ENCODE measurements at places on chromosomes 1 and 21. TPM values are rescaled to one million over a fixed set of nuclear protein-coding genes. Genes with fewer than 3 reads are reported as not detected.
A peak's percentile ranks its signal among the peaks of the same experiment; 100 is the strongest.

DNA sequence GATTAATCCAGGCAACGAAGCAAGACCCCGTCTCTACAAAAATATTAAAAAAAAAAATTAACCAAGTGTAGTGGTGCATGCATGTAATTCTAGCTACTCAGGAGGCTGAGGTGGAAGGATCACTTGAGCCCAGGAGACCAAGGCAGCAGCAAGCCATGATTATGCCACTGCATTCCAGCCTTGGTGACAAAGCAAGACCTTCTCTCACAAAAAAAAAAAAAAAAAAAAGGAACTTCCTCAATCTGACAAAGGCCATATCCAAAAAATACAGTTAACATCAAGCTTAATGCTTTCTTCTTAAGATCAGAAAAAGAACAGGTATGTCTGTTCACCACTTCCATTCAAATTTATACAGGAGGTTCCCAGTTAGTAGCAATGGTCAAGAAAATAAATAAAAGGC is 54.4 kb downstream of the EVI5 start:
- no peaks in the 10 kb centered on the region for H3K27me3 ChIP-seq
- H3K4me3 ChIP-seq, result no peak overlapping the region
- no peak for DNase-seq

DNA sequence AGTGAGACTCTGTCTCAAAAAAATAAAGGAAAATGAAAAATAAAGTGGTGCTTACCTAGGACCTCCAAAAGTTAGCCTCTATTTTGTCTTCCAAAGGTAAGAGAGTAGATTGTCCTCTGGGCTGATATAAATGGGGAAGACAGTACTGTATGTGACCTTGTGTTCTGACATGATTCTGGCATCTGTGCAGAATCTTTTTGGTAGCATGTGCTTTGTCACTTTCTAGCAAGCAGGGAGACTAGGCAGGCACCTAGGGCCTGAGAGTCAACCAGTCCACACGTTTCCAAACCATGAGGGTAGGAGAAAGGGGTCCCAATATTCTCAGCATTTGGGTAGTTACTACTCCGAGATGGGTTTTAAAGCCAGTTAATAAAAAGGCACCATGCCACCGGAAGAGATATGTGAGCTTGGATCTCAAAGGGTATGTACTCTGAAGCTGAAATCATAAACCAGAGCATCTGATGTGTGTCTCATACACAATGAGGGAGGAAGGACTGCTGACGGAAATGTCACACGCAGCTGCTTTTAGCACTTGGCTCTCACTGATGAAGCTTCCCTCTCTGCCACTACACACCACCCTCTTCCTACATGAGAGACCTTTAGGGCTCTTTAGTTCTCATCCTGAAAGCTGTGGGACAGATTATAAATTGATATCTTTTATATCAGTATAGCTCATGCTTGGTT is 27.0 kb upstream of the SLC16A1 start:
- H3K27me3 ChIP-seq, result no peaks in the 10 kb centered on the region
- H3K36me3 ChIP-seq, result no peaks in the 10 kb centered on the region
- peaks cover 22% of the 10 kb centered on the region for H3K4me1 ChIP-seq
- no peak overlapping the region for H3K27ac ChIP-seq

DNA sequence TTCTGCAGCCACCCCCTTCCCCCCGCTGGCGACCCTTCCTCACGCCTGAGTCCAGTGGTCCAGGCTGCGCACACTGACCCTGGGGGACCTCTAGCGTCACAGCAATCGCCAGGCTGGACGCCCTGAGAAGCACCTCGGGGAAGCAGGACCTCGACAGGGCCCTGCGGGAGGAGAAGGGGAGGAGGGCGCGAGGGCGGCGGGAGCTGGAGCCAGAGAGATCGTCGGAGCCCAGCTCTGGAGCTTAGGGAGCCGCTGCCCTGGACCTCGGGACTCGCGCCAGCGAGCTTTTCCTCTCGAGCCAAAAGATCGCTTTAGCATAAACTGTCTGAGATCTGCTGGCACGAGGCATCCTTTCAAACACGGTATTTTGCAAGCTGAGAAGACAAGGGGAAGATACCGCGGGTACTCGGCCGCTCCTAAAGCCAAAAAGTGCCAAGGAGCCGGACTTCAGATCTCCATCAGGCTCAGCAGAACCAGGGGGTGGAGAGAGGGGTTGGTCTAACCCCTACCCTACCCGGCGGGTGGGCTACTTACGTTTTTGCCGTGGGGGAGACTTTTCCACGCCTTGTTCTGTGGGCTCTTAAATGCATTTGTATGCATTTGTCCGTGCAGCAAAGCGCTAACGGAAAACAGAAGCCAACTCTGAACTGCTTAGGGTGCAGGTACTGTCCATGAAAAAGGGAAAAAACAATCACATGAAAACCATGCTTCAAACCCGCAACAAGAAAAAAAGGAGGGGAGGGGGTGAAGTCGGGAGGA is 586 bp downstream of the COL24A1 start:
- DNase-seq, result peak; percentile 85
- H3K4me1 ChIP-seq, result peaks cover 21% of the 10 kb centered on the region
- H3K27ac ChIP-seq, result no peak overlapping the region

DNA sequence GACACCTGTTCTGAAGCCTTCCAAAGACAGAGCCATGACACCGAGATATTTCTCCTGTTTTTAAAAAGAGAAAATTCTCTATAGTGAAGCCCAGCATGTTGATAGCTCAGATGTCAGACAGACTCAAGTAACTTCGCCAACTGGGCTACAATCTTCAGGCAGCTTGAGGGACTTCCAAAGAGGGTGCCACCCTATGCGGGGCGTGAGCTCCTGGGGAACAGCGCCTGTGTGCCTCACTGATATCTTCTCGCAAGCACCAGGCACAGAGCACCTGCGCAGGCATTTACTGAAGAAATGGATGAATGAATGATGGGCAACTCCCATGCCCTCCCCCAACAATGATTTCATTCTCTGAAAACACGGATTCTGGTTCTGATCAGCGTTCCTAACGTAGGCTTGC is 17.6 kb downstream of the RIPK4 start:
- no peaks in the 10 kb centered on the region for H3K36me3 ChIP-seq
- no peaks in the 10 kb centered on the region for H3K27me3 ChIP-seq
- H3K27ac ChIP-seq, result no peak overlapping the region
- no peak for DNase-seq
- H3K4me1 ChIP-seq, result peaks cover 8% of the 10 kb centered on the region
- H3K4me3 ChIP-seq, result no peak overlapping the region

DNA sequence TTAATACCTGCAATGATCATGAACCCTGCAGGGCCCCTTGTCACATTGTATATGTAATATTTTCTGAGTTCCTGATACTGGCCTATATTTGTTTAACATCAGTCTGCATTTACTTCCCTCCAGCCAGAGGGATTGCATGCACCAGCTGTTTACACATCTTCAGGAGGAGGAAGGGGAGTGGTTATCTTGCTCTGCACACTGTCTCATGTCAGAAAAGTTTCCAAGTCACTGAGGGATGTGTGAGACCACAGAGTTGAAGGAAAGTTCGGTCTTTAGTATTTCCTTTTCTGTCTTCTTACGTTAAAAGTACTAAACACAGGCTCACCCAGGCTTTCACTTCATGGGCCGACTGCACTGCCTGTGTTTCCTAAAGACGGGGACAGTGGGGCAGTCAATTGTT is 574.1 kb downstream of the LMO4 start:
- no peak overlapping the region for H3K27ac ChIP-seq
- H3K36me3 ChIP-seq, result no peaks in the 10 kb centered on the region
- DNase-seq, result peak; percentile 62
- H3K4me1 ChIP-seq, result no peaks in the 10 kb centered on the region
- H3K4me3 ChIP-seq, result no peak overlapping the region

DNA sequence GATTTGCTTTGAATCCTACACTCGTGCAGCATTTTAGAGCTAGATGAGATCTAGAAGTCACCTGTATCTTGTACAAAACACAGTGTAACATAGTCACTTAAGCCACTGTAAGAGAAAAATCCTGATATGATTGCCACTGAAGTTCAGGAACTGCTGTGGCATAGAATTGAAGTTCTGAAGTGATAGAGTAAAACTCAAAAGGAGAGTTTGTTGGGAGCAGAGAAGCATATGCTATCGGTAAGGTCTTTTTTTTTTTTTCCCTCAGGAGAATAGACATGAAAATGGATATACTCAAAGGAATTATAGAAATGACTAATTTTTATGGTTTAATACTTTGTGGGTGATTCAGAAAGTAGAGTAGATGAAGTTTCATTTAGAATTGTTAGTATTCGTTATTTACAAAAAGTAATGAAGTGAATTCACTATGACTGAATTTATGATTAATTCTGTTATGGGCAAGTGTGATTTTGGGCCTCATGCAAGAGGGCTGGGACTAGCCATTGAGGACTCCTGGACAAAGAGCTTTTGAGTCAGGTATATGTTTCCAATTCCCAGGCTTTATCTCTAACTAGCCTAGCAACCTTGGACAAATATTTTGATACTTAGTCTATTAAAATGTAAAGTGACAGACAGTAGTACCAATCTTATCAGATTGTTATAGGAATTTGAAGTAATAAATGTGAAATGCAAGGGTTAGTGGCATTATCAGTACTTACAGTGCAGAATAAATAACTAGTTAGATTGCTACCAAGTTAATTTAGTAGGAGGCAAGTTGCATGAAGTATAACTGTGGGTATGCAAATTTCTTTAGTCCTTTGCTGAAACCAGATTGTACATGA is 3.1 kb downstream of the KCTD3 start:
- no peak for DNase-seq
- no peaks in the 10 kb centered on the region for H3K27me3 ChIP-seq
- H3K4me3 ChIP-seq, result no peak overlapping the region
- no peaks in the 10 kb centered on the region for H3K36me3 ChIP-seq

DNA sequence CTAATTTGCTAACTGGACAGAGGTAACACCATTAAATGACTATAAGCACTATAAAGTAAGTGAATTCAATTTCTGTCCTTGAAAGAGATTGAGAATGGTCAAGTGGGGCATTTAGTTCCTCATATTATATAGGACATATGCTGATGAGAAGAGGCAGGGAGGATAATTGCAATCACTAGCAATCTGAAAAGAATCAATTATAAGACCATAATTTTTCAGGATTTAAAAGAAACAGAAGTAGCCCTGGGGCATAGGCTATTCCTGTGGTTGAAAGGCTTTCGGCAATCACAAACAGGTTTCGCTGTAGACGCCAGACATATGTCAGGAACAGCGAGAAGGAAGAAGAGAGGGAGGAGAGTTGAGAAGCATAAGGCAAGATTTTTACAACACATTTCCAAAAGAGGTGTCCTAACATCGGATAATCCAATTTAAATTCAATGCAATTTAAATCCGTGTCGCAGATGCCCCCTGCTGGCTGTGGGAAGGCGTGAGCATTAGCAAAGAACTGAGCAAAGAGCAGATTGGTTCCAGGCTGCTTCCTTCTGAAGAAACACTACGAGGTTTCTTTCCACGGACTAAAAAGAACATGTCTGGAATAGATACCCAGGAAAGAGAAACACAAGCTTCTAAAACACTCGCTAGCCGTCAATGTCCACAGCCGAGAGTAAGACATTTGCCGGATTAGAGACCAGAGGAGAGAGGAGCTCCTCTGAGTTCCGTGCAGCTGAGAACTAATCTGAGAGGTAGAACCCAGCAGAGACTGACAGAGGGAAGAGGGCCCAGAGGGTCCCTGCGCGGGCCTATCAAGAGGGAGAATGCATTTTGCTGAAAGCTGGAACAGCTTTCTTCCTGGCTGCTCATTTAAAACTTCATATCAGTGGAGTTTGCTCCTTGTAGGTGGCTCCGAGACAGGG is 27.9 kb downstream of the RGS5 start:
- no peak overlapping the region for H3K4me3 ChIP-seq
- H3K27ac ChIP-seq, result no peak overlapping the region
- peaks cover 11% of the 10 kb centered on the region for H3K4me1 ChIP-seq
- DNase-seq, result peak; percentile 69
- H3K36me3 ChIP-seq, result no peaks in the 10 kb centered on the region

DNA sequence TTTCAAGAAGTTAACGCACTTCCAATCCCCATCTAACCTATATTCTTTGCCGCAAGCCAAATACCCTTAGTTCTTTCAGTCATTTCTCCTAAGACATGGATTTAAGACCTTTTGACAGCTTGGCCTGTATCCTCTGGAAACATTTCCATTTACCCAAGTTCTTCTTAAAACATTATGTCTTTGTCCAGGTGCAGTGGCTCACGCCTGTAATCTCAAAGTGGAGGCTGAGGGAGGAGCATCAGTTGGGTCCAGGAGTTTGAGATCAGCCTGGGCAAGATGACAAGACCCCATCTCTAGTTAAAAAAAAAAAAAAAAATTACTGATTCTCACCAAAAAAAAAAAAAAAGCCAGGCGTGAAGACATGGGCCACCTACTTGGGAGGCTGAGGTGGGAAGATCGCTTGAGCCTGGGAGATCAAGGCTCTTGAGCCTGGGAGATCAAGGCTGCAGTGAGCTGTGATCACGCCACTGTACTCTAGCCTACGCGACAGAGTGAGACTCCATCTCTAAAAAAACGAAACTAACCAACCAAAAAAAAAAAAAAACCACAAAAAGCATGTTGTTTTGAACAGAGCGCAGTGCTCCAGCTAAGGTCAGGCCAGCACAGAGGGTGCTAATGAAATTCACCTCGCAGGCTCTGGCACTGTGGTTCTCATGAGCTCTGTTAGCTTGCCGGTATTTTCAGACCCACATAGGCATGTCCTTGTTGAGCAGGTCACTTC is 36.0 kb downstream of the NUAK2 start:
- H3K36me3 ChIP-seq, result no peaks in the 10 kb centered on the region
- DNase-seq, result no peak
- H3K27me3 ChIP-seq, result no peaks in the 10 kb centered on the region

GRCh38 chr1:1567891-1568291 is 6.8 kb downstream of the SSU72 start:
- peaks cover 85% of the 10 kb centered on the region for H3K36me3 ChIP-seq
- H3K4me1 ChIP-seq, result no peaks in the 10 kb centered on the region
- DNase-seq, result no peak
- no peak overlapping the region for H3K27ac ChIP-seq
- no peak overlapping the region for H3K4me3 ChIP-seq
- no peaks in the 10 kb centered on the region for H3K27me3 ChIP-seq

DNA sequence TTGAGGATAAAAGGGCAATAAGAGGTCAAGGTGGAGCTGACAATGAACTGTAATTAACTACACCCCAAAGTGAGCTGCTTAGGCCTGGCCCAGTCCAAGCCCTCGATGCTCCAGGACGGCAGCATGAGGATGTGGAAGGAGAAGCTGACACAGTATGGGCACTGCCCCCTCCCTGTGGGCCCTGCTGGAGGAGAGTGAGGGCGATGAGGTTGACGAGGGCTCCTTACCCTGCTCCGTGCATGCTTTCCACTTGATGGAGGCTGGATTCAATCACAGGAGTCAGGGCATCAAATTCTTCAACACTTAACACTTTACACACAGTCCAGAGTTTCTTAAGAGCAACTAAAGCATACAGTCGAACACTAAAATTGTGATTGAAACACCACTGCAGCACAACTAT is 32.4 kb downstream of the COA6 start:
- H3K4me1 ChIP-seq, result no peaks in the 10 kb centered on the region
- H3K4me3 ChIP-seq, result no peak overlapping the region
- no peak overlapping the region for H3K27ac ChIP-seq
- H3K27me3 ChIP-seq, result no peaks in the 10 kb centered on the region
- DNase-seq, result no peak
- peaks cover 13% of the 10 kb centered on the region for H3K36me3 ChIP-seq

GRCh38 chr1:25037174-25038074 is 107.3 kb upstream of the RUNX3 start:
- no peak overlapping the region for H3K4me3 ChIP-seq
- no peak for DNase-seq

GRCh38 chr21:34887725-34888568 is 161.2 kb downstream of the RUNX1 start:
- H3K4me1 ChIP-seq, result peaks cover 2% of the 10 kb centered on the region
- H3K27me3 ChIP-seq, result no peaks in the 10 kb centered on the region
- no peak for DNase-seq

TMEM52 gene
- polyA plus RNA-seq, result 3.0 TPM

MATN1 gene
- 0.47 TPM for polyA plus RNA-seq

NOS1AP gene
- polyA plus RNA-seq, result 3.8 TPM

C4BPA gene
- polyA plus RNA-seq, result 0.76 TPM

OR2AK2 gene
- polyA plus RNA-seq, result not detected

C1QC gene
- polyA plus RNA-seq, result 25.3 TPM

MYOC gene
- 7.0 TPM for polyA plus RNA-seq

LCE2A gene
- not detected for polyA plus RNA-seq

FLG2 gene
- 0.01 TPM for polyA plus RNA-seq

Data from left lung (tissue), 14 donors.